Hematopoietic multipotent progenitor cell treated with erythropoietin and hydrocortisone succinate and interleukin-3 and kit ligand, for 15 days (in vitro differentiated cells): ENCODE measurements at places on chromosomes 6 and 20.

- no peak for DNase-seq
Measured at GRCh38 chr6:141728330-141728729, 404.4 kb upstream of the GJE1 start.

- DNase-seq = no peak
Measured at GRCh38 chr6:13733178-13733887, 21.7 kb upstream of the RANBP9 start.

DNA sequence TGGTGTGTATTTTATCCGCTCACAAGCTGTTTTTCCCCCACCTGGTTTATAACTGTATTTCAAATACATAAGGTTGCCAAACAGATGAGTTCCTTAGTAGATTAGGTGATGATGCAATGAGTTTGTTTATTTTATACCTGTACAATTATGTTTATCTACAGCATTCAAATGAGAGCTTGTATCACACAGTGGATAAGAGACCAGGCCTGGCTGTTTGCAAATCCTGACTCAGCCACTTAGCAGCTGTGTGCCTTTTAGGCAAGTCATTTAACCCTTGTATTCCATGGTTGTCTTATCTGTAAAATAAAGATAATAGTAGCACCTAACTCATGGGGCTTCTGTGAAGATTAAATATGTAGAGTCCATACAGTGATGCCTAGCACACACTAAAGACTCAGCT lies 143.7 kb downstream of the MOXD1 start:
- DNase-seq = no peak

- DNase-seq = no peak
Measured at GRCh38 chr6:43921548-43922425, 151.8 kb downstream of the VEGFA start.

GRCh38 chr6:160137989-160138835 lies 16.6 kb downstream of the SLC22A1 start:
- peak; percentile 56 for DNase-seq

GRCh38 chr20:24273251-24273650 lies 196.2 kb upstream of the SYNDIG1 start:
- DNase-seq = no peak

DNA sequence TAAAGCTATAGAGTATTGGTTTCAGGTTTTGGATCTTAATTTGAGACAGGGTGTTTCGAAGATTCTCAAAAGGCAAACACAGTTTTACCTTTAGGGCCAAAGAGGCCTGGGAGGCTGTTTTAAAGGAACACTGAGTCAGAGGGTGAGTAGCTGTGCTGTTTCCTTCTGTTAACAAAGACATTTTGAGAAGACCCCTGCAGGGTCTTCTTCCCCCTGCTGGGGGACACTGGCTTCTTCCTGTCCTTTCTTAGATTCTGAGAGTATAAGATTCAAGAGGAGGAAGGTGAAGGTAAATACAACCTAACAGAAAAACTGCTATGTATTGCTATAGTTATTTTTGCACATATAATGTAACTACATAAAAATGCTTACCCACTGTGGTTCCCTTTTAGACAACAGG lies 19.0 kb downstream of the HS3ST5 start:
- no peak for DNase-seq

DNA sequence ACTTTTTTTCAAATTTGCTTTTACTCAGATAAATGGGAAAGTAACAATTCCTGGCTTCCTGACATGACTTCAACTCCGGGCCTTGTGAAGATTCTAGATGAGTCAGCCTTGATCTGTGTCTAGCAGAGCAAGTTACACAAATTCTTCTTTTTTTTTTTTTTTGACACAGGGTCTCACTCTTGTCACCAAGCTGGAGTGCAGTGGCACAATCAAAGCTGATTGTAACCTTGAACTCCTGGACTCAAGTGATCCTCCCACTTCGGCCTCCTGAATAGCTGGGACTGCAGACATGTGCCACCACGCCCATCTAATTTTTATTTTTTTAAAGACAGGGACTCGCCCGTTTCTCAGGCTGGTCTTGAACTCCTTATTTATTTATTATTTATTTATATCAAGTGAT lies 7.3 kb upstream of the ARHGAP18 start:
- no peak for DNase-seq

GRCh38 chr6:119669221-119669620 lies 319.7 kb upstream of the MAN1A1 start:
- no peak for DNase-seq

DNA sequence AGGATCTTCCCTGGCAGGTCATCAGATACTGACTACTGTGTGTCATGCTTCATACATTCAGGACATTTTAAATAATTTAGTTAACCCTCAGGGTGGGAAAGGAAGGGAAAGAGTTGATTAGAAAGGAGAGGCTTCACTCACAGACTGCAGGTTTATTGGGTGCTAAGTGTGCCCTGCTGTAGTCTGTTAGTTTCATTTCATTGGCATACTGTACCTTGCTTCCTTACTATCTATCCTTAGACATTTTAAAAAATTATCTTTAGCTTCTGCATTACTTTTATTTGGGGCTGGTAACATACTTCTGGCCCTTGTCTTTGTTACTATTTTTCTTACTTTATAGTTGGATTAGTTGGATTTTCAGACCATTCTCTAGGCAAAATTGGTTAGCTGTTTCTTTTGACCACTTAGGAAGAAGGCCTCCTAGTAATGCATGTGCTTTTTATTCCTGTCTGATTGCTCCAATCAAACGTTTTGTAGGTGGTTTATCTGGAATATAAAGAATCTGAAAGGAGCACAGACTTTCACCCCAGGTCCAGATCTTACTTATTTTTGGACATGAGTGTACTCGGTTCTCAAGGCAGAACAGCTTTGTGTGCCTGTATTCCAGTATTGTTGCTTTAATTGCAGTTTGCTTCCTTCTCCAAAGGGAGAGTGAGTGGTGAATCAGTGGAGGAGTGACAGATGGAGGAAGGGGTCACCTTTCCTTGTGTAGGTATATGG lies 82.7 kb upstream of the PRDM1 start:
- no peak for DNase-seq

DNA sequence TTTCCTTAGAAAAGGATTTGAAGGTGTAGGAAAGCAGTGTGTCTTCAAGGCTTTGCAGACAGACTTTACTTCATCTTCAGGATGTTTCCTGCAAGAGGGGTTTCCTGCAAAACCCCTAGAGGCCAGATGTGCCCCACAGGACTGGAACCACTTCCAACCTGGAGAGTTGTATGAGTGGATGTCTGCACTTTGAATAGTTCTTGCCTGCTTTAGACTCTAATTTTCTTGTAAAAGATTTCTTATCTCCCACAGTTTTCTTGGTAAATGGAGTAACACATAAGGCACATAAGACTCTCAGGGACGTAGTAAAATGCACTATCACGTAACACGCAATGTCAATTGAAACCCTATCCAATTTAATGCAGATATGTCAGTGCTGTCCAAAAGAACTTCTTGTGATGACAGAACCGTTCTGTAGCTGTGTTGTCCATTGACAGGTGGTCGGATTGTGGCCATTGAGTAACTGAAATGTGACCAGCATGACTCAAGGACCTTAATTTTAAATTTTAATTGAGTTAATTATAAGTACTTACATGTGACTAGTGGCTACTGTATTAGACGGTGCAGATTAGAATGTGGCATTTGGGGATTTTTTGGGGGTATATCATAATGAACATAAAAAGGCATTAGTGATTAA lies 118.7 kb downstream of the JARID2 start:
- DNase-seq = no peak

DNA sequence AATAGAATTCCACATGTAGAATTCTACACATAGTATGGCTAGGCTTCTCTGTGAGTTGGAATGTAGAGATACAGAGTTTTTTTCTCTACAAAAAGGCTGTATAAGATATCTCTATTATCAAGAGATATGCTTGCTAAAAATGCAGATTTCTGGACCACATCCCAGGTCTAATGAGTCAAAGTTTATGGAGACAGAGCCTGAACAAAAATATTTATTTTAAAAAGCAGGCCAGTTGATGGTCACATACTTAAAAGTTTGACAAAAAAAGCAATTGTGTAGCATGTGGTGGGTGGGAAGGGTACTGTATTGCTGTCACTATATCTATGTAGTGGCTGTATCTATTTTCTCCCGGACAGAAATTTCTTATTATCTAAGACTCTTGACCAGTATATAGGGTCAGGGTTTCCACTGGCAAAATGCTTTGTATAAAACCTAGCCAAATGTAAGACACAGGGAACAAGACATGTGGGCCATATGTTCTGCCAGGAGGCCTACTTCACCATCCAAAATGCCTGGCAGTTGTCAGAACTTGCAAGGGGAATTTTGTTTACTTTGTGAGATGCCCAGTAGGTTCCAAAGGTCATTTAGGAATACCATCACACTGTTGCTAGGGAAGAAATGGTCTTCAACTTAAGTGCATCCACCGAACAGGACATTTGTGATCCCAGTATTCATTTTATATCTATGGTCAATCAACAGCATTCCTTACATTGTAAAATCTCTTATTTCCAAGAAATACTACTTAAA lies 60.6 kb downstream of the SHPRH start:
- DNase-seq = no peak

GRCh38 chr6:101296169-101296960 lies 97.1 kb upstream of the GRIK2 start:
- DNase-seq = no peak

- peak; percentile 35 for DNase-seq
Measured at GRCh38 chr6:43883847-43884651, 114.0 kb downstream of the VEGFA start.

DNA sequence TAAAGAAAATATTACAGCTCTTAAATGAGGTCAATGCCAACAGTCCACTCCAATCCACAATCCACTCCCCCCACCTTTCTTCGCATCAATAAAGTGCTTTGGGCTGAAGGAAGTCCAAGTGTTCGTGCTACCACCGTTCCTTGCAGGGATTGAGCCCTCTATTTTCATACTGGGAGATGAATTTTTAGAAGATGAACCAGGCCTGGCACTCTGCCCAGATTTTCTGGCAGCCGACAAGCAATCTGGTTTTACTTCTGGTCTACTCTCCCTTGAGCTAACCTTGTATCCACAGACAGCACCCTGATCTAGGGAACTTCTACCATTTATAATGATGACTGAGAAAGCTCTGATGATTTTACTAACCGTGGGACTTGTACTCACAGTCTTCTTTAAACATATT lies 72.3 kb downstream of the BTBD9 start:
- no peak for DNase-seq

DNA sequence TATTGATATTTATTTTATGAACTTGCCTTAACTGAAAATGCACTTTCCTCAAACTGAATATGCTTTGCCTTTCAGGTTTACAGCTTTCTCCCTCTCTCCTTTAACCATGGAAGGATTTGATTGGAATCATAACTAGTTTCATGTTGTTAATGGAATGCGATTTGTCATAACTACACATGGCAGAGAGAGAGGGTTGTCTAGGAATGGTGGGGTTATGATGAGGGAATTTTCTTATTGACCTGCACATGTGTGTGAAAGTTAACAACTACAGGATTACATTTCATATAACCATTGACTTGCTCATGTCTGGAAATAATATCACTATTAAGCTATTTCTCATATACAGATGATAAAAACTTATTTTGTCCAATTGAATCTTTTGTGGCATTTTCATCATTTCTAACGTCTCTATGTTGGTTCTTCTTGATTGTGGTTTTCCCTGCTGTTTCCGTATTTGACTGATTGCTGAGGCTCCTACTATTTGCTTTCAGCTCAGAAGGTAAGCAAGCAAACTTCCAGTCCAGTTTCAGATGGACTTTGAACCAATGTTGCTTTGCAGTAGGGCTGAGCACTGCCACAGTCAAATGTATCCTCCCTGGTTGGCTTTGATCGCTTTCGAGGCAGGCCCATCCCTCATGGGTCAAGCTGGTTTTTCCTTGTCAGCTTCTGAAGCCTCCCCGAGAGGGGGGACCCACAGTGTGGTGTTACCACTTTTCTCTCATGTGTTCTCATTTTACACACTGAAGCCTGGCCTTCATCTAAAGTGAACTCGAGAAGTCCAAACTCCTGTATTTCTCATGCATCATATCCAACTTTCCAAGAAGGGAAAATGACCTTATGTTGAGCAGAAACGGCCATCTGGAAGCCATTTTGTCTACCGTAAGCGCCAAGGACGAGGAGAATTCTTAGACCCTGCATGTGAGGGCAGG lies 7.6 kb upstream of the CCN2 start:
- no peak for DNase-seq

GRCh38 chr6:25499615-25500235 lies 152.3 kb upstream of the SCGN start:
- DNase-seq = no peak

- DNase-seq = peak; percentile 20
Measured at GRCh38 chr6:36546308-36546919, 865 bp downstream of the STK38 start.

- DNase-seq = no peak
Measured at GRCh38 chr6:139932671-139933070, 558.2 kb upstream of the CITED2 start.

DNA sequence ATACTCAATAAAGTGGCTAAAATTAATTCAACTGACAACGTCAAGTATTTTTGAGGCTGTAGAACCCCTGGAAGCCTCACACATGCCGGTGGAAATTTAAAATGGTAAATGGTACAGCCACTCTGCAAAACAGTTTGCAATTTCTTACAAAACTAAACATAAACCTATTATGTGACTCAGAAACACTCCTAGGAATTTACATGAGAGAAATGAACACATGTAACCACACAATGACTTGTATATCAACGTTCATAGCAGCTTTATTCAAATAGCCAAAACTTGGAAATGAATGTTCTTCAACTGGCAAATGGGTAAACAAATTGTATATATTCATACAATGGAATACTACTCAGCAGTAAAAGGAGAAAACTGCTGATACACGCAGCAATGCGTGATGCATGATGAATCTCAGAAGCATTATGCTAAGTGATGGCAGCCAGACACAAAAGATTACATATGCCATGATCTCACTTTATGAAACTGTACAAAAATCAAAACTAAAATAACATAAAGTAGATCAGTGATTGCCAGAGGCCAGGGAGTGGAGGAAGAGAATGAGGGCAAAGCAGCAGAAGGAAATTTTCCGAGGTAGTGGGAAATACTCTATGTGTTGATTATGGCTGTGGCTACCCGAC lies 112.5 kb downstream of the FAM50B start:
- DNase-seq = no peak

GRCh38 chr6:47168180-47168579 lies 126.0 kb upstream of the ADGRF1 start:
- no peak for DNase-seq

DNA sequence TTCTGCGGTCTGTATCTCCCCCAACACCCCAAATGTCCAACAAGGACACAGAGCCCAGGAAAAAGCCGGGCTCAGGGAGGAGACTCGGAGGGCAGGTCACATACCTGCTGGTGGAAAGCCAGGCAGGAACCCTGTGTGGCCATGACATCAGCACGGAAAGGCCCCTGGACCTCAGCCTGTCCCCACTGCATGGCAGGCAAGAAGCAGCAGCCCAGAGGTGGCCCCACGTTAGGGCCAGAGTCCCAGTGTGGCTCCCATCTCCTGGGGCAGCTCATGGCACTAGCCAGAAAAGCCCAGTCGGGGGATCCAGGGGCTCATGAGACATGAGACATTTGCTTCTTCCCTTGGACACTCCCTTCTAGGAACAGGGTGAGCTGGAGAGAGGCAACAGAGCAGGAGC lies 258.7 kb downstream of the DLL1 start:
- no peak for DNase-seq

GRCh38 chr20:45290677-45291355 lies 15.8 kb upstream of the RBPJL start:
- DNase-seq = peak; percentile 65

- DNase-seq = no peak
Measured at GRCh38 chr20:49885558-49886332, 29.6 kb downstream of the SPATA2 start.
